ENCODE measurements at places on chromosomes 1 and 21.

GRCh38 chr1:11982010-11982392, 1.8 kb downstream of the MFN2 start:
- no peak for DNase-seq

- no peak for DNase-seq
These were observed 112.8 kb downstream of the C1orf21 start for GRCh38 chr1:184499616-184500015.

GRCh38 chr1:193438312-193438711, 251.9 kb upstream of the B3GALT2 start:
- no peak for DNase-seq

DNA sequence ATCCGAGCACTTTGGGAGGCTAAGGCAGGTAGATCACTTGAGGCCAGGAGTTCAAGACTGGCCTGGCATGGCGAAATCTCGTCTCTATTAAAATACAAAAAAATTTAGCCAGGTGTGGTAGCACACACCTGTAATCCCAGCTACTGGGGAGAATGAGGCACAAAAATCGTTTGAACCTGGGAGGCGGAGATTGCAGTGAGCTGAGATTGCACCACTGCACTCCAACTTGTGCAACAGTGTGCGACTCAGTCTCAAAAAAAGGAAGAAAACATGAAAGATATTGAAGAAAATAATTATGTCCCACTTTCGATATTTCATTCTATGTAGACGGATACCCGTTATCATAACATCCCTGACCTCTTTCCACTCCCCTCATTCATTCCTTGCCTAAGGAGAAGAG, 19.2 kb downstream of the TUT4 start:
- no peak for DNase-seq

All from hypothalamus (tissue), 51 donors.